ENCODE measurements at places on chromosomes 1 and 21.

- DNase-seq = no peak
These were observed 12.6 kb upstream of the RHEX start for GRCh38 chr1:206040328-206040727.

- peak; percentile 92 for DNase-seq
These were observed 29.6 kb upstream of the RNF187 start for GRCh38 chr1:228457396-228458176.

GRCh38 chr1:82598812-82599211, 798.1 kb downstream of the ADGRL2 start:
- no peak for DNase-seq

DNA sequence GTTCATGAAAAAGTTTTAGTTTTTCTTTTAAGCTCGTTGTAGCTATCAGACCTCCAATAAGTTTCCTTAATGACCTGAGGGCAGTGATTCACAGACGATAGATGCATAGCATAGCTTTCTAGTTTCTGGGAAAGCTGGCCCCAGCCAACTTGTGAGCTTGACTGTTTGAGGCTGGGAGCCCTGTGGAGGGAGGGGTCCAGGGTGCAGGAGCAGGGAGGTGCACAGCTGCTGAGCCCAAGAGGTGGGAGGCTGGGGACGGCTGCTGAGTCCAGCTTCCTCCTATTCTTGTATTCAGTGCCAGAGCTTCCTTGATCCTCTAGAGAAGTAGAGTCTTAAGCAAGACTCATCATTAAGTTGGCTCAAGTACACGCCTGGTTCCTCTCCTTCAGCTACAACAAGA, 11.0 kb upstream of the AVPR1B start:
- DNase-seq = no peak

DNA sequence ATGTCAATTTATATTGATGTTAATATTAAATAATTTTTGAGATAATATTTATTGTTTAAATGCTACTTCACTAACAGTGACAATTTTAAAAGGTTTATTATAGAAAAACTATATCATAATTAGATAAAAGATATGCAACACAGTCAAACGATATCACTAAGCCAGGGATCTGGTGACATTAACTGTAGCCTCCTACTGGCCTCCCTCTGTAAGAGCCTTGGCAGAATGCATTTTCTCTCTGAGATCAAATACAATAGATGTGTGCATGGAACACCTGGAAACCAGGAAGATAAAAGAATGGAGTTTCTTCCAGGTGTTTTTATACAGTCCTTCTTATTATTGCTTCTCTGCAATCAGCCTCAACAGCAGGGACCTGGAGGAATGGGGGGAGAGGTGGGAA, 1762.1 kb downstream of the BRINP3 start:
- DNase-seq = no peak

- DNase-seq = no peak
These were observed 218.7 kb upstream of the FGGY start for GRCh38 chr1:59078070-59078800.

- DNase-seq = no peak
These were observed 190.0 kb downstream of the BRINP2 start for GRCh38 chr1:177360791-177361190.

DNA sequence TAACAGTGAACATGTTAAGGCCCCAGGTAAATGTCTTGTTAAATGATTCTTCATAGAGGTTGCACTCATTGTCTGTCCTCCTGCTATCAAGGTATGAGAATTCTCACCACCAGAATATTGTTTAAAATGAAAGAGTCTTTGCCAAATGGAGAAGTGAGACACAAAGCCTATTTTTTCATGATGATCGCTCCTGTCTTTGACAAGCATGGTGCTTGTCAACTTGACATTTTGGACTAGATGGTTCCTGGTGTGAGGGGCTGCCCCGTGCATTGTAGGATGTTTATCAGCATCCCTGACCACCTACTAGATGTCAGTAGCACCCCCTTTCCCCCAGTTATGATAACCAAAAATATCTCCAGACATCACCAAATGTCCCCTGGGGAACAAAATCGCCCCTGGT, 65.6 kb downstream of the MDM4 start:
- no peak for DNase-seq

DNA sequence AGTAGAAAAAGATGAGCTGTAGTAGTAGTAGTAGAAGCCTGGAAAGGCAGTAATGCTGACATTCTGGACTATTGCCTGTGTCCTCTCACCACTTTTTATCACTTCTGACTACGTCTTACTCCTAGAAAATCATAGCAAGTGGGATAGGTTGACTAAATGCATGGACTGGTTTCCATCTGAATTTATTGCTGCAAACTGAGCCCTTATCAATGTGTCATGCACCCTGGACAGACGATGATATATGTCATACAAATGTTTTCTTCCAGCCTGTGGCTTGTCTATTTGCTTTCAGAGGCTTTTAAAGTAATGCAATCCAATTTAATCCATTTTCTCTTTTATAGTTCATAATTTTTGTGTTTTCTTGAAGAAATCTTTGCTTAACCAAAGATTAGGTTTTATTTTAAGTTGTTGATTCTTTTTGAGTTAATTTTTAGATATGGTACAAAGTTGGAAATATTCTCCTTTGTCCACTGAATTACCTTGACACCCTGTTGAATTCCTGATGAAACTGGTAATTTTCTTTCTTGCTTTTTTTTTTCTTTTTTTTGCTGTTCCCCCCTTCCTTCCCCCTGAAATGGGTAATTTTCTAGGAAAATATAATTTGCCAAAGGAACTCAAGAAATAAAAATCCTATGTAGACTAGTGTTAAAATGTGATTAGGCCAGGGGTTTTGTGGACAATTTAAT, 47.1 kb downstream of the PHACTR4 start:
- DNase-seq = no peak

DNA sequence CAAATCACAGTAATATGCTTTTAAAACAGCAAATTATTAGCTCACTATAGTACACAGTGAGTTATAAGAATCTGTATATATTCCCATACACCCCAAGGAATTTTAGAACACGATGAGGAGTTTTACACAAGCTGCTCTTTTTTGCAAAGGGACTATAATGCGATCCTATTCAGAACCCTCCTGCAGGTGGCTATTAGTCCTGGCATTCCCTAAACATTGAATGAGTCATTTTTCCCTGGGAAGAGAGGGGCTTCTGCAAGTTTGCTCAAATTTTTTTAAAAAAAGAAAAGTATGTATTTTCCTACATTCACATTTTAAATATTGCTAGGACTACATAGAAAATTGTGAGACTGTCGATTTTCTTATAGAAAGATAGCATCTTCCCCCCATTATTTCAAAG, 106.3 kb downstream of the COL11A1 start:
- no peak for DNase-seq

GRCh38 chr1:205191622-205192021, 19.9 kb downstream of the DSTYK start:
- DNase-seq = no peak

- DNase-seq = no peak
These were observed 524.8 kb downstream of the PTPRC start for GRCh38 chr1:199163670-199164069.

DNA sequence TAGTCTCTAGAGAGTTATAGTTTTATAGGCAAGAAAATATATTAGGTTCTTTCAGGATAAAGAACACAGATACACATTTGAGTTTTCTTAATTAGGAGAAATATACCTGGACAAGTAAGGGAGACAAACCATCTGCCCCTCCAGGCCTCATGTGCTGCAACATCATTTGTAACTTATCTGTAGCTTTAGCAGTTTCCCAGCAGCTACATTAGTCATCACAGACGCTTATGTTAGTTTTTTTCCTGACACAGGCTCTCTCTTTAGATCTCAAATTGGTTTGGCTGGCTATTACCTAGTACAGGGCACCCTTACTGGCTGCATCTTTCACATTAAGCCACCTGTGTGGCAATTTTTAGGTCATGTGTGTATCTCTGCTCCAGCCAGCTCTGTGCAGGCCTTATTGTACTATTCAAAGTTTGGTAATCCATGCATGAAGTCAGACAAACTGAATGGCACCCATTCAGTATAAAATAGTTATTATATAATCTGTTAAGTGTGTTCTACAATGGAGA, 25.9 kb downstream of the GNPAT start:
- no peak for DNase-seq

DNA sequence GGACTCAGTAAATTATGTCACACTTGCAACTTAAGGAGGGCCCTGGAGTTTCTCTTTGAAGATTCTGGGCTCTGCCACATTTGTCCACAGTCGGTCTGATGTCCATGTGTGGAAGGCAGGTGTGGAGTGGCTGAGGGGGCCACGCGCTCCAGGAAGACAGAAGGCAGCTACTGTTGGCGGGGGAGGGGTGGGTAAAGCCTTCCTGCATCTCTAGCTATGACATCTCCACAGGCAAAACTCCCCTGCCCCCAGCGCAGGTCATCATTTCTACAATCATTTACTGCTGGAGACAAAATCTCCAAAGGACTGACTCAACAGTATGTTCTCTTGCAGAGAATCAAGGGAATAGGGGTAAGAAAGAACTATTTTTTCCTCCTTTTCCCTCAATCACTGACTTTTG, 11.4 kb upstream of the TSPEAR start:
- DNase-seq = no peak

GRCh38 chr1:47948126-47948525, 49.1 kb downstream of the TRABD2B start:
- DNase-seq = no peak
